Left ventricle myocardium inferior (tissue), 1 donor: ENCODE measurements at places on chromosomes 13 and 19. TPM values are rescaled to one million over a fixed set of nuclear protein-coding genes. Genes with fewer than 3 reads are reported as not detected.

DNA sequence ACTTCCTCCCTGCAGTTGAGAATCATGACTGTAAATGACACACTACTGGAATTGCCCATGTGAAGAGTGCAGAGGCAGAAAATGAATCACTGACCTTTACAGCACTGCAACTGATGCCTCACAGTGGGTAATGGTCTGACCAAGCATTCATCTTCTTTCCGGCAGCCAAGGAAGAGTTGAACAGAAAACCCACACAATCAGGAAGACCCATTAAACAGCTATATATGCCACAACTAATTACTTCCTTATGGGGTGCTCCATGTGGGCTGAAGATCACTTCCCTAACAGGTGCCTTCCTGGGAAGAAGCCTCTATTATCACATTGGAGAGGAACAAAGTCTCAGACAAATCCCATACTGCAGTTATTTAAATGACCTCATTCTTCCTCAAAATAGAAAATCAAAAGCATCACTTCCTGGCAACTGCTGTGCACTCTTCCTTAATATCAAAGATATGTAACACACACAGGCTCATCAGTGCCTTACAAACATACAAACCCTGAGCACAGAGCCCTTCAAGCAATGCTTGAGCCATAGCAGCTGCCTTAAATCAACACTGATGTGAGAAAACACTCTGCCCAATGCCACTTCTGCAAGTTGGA is 45.8 kb downstream of the RUBCNL start:
- H3K4me1 ChIP-seq = peaks cover 7% of the 10 kb centered on the region
- DNase-seq = no peak
- peaks cover 8% of the 10 kb centered on the region for H3K27me3 ChIP-seq

DNA sequence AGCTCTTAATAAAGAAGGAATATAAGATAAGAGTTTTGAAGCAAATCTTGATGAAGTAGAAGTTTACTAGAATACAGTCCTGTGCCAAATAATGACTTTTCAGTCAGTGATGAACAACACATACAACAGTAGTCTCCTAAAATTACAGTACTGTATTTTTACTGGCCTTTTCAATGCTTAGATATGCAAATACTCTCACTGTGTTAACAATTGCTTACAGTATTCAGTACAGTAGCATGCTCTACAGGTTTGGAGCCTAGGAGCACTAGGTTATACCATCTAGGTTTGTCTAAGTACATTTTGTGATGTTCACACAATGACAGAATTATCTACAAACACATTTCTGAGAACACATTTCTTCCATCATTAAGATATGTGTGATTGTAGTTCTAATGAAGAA is 316.7 kb upstream of the KLHL1 start:
- H3K27ac ChIP-seq = no peak overlapping the region
- DNase-seq = no peak
- no peaks in the 10 kb centered on the region for H3K27me3 ChIP-seq
- H3K4me1 ChIP-seq = no peaks in the 10 kb centered on the region
- H3K4me3 ChIP-seq = no peak overlapping the region

GRCh38 chr13:28313579-28313978 is 175.2 kb downstream of the PAN3 start:
- no peak overlapping the region for H3K4me3 ChIP-seq
- H3K27me3 ChIP-seq = no peaks in the 10 kb centered on the region
- peaks cover 25% of the 10 kb centered on the region for H3K4me1 ChIP-seq
- no peak overlapping the region for H3K27ac ChIP-seq

DNA sequence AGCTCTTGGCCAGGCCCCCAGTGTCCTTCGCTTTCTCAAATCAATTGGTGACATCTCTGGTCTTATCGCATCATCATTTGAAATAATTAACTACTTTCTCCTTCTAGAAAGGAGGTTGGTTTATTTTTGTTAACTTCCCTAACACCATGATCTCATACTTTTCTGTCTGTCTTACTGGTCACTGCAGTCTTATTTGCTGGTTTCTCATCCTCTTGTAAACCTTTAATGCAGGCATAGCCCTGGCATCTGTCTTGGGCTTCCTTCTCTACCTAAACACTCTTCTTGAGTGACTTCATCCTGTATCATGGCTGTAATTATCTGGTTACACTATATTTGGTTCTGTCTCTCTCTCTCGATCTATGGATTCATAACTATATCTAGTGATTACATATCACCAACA is 152.8 kb downstream of the CYSLTR2 start:
- DNase-seq = no peak
- no peaks in the 10 kb centered on the region for H3K4me1 ChIP-seq
- no peak overlapping the region for H3K4me3 ChIP-seq
- no peaks in the 10 kb centered on the region for H3K36me3 ChIP-seq

- DNase-seq = no peak
- H3K27me3 ChIP-seq = no peaks in the 10 kb centered on the region
- H3K4me3 ChIP-seq = no peak overlapping the region
- no peak overlapping the region for H3K27ac ChIP-seq
Measured at GRCh38 chr13:90910018-90910639, 437.4 kb upstream of the MIR17HG start.

The ZNF534 gene
- 0.44 TPM for total RNA-seq

The FCER2 gene
- 0.30 TPM for total RNA-seq

The CARS2 gene
- 52.8 TPM for total RNA-seq

The TMEM150B gene
- 2.0 TPM for total RNA-seq

The ZNF83 gene
- 21.1 TPM for total RNA-seq
